ENCODE measurements at places on chromosomes 12 and 14.
A peak's percentile ranks its signal among the peaks of the same experiment; 100 is the strongest.

DNA sequence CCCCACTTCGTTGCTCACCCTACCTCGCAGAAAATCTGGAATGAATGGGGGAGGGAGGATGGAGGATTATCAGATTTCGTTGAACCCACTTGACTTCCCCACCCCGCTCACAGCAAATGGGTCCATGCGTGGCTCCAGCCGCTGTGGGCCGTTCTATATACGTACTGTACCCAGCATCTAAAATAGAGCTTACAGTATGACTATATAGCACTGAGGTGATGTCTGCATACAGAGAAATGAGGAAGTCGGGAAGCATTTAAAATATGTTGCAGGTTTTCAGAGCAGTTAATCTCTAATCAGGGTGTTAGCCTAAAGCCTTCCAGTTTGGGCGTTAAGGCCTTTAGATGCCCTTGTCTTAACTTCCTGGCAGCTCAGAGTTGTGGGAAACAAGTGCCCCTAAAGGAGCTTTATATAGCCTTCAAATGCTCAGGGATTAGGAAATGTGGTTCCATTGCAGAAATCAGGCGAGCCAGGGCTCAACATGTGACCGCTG, 1.4 kb downstream of the BICDL1 start:
- no peak for DNase-seq

DNA sequence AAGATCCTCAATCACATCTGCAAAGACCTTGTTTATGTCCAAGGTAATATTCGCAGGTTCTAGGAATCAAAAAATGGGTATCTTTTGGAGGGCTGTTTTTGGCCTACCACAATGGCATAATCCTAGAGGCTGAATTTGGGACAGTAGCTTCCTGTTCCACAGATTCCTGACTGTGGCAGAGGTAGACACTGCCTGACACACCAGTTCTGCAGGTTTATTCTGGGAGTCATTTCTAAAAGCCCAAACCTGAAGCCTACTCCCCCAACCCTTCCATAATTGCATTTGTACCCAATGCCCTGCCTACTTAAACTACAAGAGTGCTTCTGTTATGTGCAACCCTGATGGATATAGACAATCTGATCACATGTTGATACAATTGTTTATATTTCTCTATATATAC, 378.9 kb downstream of the PCNX1 start:
- DNase-seq: no peak

- no peak for DNase-seq
Observed at GRCh38 chr12:47124451-47124850, 44.7 kb upstream of the AMIGO2 start.

DNA sequence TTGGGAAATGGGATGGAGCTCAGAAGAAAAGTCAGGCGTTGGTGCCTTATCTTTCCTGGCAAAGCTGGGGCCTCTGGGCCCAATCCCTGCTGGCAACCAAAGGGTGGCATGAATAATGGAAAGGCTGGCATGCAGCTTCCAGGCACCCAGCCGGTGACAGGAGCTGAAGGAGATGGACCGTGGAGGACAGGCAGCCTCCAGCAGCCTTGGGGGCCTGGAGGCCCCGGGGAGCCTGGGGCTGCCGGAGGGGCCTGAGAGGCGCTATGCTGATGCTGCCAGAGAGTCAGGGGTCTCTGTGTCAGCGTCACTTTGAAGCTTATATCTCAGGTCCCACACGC, 38.2 kb upstream of the EML1 start:
- no peak for DNase-seq

DNA sequence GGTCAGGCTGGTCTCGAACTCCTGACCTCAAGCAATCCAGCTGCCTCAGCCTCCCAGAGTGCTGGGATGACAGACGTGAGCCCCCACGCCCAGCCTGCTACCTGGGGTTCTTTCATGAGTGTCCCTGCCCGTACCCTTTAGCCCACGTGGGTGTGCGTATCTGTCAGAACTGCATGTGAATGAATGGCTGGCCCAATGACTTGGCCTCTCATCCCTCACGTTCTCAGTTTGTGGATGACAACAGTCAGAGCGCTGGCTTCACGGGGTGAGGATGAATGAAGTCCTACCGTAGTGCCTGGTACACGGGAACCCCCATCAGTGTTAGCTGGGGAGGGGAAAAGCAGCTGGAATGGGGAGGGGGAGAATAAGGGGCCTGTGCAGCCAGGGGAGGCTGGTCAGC, 16.1 kb upstream of the ZDHHC22 start:
- DNase-seq: no peak

DNA sequence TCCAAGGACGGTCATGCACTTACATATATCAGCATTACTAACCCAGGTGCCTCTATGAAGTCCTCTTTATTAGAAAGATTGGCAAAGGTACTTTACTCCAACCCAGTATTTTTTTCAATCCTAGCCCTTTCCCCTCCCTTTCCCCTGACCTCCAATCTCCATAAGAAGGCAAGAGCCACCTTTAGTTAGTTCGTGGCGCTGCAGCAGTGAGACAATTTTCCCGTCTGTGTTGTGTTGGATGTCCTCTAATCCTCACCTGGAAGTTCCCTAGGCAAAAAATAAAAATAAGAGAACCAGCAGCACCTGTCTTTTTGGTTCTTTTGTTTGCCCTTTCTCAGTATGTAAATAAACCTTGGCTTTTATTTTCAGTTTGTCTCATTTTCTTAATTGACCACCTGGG, 439.6 kb upstream of the LRFN5 start:
- DNase-seq: no peak

DNA sequence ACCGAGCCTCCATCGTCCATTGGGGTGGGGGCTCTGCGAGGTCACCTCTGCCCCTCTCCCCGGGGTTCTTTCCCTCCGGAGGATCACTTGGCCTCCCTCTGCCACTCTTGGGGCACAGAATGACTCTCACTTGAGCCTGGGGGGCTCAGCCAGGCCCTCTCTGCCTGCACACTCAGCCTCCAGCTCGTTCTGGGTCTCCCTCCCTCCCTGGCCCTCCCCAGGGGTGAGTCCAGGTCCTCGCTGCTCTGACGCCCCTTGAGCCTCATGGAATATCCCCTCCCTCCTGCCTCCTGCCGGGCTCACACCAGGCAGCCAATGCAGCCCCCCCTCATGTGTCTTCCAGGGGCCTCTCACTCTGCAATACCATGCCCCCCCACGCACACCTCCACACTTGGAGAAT, 17.7 kb upstream of the SFSWAP start:
- no peak for DNase-seq

- no peak for DNase-seq
Observed at GRCh38 chr14:67166450-67166853, 22.8 kb upstream of the GARIN2 start.

GRCh38 chr14:104289507-104289906, 151.1 kb downstream of the KIF26A start:
- DNase-seq: no peak

DNA sequence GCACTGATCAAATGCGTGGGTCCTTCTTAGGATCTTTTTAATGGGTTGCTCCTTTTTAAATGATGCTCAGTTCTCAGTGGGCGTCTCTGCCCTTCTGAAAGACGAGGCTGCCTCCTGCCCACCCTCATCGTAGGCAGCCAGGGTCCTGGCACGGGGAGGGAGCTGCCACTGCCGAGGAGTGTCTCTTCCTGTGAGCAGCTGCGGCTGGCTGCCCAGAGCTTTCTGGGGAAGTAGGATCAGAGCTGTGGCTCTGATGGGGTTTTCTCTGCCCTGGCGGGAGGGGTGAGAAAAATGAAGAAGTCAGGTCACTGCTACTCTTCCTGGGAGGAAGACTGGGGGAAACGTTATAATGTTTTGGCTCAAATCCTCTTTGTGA, 31.1 kb upstream of the BEGAIN start:
- peak; percentile 37 for DNase-seq

DNA sequence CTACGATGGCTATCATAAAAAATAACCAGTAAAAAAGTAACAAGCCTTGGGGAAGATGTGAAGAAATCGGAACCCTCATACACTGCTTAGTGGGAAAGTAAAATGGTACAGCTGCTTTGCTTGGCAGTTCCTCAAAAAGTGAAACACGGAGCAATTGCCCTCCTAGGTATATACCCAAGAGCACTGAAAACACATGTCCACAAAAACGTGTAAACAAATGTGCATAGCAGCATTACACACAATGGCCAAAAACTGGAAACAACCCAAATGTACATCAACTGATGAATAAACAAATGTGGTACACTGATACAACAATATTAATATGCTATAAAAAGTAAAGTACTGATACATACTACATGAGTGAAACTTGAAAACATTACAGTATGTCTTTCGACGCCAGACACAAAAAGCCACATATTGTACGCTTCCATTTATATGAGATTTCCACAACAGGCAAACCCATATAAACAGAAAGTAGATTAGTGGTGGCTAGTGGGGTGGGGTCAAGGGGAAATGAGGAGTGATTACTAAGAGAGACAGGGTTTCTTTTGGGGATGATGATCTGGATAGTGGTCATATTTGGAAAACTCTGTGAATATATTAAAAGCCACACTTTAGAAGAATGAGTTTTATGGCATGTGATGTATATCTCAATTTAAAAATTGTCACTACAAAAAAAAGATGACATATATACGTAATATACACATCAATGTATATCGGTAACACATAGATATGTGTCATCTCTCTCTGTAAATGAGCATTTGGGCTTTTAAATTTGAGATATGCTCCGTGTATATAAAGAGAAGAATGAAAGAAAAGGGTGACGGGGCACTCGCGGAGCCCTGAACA, 996 bp downstream of the SLC41A2 start:
- DNase-seq: no peak
